ENCODE measurements at places on chromosomes 2 and 18. TPM values are rescaled to one million over a fixed set of nuclear protein-coding genes. Genes with fewer than 3 reads are reported as not detected.

GRCh38 chr2:45786836-45787357 lies 135.4 kb downstream of the PRKCE start:
- DNase-seq = no peak

DNA sequence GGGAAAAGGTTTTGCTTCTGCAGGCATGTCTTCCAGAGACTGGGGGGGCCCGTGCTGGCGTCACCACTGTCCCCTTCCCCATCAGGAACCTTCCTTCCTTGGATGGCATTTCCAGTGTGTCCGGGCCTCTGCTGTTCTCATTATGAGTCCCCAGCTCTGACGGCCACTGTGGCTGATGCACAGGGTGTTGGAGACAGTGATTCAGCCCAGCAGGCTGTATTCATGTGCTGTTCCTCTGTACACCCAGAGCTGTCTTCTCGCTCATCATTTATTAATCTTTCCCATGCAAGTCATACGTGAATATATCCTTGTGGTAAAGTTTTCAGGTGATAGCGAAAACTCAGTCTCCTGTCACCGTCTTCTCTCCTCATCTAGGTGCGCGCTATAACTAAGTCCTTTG lies 57.7 kb downstream of the ASAP2 start:
- DNase-seq = no peak

DNA sequence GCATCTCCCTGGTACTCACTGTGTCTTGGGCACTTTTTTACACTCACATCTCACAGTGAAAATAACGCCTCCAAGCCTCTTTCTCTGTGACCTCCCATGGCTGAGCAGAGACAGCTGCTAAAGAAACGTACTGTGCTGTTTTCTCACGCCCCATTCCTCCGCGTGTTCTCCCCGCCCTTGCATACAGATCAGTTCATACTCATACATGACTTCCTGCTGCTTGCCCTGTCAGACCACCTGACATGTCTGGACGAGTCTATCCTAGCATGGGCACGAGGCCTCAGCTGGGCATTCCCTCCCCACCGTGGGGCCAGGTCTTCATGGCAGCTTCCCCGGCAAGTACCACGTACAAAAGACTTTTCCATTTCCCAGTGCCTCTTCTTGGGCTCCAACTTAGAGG lies 21.2 kb upstream of the IL1A start:
- DNase-seq = no peak

GRCh38 chr18:77131100-77131651 lies 1.4 kb downstream of the MBP start:
- DNase-seq = no peak

GRCh38 chr2:106095478-106096298 lies 98.4 kb downstream of the UXS1 start:
- no peak for DNase-seq

- DNase-seq = no peak
These were observed 248.5 kb upstream of the SESTD1 start for GRCh38 chr2:179513181-179513580.

GRCh38 chr2:239775623-239776435 lies 249.3 kb downstream of the NDUFA10 start:
- DNase-seq = no peak

DNA sequence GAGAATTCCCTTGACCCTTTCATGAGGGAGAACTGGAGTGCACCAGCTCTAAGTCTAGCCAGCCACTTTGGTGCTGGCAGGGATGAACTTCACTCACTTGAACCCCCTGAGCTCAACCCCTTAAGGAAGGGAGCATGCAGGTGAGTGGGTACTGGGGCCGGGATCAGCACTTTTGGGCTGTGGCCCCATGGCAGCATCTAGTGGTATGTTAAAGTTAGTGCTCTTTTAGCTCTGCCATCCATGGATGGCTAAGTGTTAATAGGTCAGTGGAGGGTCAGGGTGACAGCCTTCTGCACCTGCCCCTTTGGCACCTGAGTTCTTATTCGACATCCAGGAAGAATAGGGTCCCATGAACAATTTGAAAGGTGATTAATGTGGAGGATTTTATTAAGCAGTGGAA lies 689.0 kb upstream of the FSHR start:
- no peak for DNase-seq

DNA sequence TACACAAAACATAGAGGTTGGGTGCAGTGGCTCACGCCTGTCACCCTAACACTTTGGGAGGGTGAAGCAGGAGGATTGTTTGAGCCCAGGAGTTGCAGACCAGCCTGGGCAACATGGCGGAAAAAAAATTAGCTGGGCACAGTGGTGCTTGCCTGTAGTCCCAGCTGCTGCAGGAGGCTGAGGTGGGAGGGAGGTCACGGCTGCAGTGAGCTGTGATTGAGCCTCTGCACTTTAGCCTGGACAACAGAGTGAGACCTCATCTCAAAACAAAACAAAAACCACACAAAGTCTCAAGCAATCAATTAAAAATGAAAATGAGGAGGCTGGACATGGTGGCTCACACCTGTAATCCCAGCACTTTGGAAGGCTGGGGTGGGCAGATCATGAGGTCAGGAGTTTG lies 4.9 kb downstream of the NOP58 start:
- DNase-seq = no peak

The STK16 gene
- 36.3 TPM for polyA plus RNA-seq

The ZNF521 gene
- 39.6 TPM for polyA plus RNA-seq

The FTCDNL1 gene
- 1.9 TPM for polyA plus RNA-seq

The RAX gene
- polyA plus RNA-seq = not detected
